ENCODE measurements at places on chromosomes 16 and 17.
A peak's percentile ranks its signal among the peaks of the same experiment; 100 is the strongest.

- peak; percentile 62 for DNase-seq
Observed at GRCh38 chr16:67528222-67528869, at the start of gene RIPOR1. Gene RIPOR1, plus strand, starts transcription at chr16:67528829. Its CDS starts 9,618 bp downstream, at chr16:67538447.

DNA sequence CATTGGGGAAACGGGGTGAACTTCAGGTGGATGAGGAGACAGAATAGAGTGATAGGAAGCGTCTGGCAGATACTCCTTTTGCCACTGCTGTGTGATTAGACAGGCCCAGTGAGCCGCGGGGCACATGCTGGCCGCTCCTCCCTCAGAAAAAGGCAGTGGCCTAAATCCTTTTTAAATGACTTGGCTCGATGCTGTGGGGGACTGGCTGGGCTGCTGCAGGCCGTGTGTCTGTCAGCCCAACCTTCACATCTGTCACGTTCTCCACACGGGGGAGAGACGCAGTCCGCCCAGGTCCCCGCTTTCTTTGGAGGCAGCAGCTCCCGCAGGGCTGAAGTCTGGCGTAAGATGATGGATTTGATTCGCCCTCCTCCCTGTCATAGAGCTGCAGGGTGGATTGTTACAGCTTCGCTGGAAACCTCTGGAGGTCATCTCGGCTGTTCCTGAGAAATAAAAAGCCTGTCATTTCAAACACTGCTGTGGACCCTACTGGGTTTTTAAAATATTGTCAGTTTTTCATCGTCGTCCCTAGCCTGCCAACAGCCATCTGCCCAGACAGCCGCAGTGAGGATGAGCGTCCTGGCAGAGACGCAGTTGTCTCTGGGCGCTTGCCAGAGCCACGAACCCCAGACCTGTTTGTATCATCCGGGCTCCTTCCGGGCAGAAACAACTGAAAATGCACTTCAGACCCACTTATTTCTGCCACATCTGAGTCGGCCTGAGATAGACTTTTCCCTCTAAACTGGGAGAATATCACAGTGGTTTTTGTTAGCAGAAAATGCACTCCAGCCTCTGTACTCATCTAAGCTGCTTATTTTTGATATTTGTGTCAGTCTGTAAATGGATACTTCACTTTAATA is 7.0 kb upstream of the TMEM235 start:
- DNase-seq, result no peak

GRCh38 chr16:75702242-75702641 is 981 bp upstream of the DUXB start:
- no peak for DNase-seq

DNA sequence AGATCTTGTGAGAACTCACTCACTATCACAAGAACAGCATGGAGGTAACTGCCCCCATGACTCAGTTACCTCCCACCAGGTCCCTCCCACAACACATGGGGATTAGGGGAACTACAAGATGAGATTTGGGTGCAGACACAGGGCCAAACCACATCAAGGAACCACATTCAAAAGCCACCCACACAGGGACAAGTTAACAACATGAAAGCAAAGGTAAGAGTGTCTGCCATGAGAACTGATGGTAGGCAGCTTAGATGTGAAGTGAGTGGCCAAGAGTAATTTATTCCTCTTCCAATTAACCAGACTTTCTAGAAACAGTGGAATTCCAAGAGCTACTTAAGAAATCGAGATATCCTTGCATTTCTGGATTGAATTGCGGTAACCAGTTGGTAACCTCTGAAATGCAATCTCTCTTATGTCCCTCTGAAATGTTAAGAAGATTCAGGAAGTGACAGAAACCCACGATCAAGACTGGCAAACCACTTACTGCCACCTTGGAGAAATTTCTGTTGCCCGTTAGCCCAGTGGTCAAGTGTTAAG is 167.4 kb upstream of the CACNG5 start:
- no peak for DNase-seq

GRCh38 chr17:74018115-74018514 is 185.4 kb upstream of the RPL38 start:
- DNase-seq, result no peak

GRCh38 chr17:41437254-41437653 is 3.5 kb downstream of the KRT38 start:
- DNase-seq, result no peak

DNA sequence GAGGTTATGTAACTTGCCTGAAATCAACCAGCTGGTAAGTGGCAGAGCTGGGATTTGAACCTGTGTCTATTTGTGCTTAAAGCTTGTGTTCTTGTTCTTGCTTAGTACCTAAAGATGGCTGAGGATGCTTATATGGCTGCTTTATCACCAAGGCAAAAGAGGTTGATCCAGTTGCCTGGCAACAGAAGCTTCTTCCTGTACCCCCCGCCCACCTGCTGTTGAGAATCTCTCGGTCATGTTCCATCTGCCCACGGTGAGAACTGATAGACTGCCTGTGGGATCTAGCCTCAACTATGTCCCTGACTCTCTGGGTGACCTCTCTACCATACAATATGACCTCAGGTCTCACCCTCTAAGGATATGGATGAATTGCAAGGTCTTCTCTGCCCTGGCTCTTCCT is 60.7 kb downstream of the ABCC6 start:
- no peak for DNase-seq

DNA sequence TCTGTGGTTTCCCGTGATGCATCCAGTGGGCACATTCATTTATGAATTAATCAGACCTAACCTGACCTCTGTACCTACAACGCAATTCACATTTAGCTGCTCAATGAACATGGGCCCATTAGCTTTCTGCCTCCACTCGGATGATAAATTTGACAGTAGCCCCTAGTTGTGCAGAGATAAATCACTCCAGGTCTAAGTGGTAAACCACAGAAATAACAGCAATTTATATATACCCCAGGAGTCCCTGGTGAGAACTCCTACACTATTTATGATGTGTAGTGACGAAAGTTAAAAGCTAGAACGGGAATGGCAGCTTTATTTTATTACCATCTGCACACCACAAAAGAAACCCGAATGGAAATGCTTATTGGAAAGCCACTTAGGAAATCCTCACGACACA is 371.5 kb downstream of the HAPSTR1 start:
- no peak for DNase-seq

DNA sequence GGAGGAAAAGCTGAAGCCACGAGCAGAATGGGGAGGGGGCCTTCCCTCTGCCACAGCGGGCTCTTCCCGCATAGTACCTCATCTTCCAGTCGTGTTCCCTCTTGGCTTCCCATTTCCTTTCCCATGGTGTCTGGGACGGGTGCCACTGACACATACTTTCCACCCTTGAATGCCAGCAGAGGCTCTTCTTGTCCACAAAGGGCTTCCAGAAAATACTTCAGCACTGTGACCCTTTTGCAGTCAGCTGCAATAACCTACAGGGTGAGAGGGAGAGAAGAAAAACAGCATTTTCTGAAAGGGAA is 30.7 kb downstream of the HIC1 start:
- DNase-seq, result no peak

DNA sequence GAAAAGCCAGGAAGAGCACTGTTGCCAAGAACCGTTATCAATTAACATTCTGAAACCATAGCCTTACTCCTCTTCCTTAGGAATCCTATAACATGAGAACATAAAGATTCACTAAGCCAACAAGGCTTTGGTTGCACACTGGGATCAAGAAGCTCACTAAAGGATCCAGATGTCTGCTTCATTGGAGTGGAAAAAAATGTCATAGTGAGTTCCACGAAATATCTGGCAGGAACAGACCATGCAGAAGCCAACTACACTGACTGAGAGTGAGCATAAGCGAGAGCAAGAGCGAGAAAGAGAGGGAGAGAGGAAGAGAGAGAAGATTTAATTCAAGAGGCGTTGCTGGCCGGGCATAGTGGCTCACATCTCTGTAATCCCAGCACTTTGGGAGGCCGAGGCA is 13.4 kb upstream of the MEIOC start:
- no peak for DNase-seq

DNA sequence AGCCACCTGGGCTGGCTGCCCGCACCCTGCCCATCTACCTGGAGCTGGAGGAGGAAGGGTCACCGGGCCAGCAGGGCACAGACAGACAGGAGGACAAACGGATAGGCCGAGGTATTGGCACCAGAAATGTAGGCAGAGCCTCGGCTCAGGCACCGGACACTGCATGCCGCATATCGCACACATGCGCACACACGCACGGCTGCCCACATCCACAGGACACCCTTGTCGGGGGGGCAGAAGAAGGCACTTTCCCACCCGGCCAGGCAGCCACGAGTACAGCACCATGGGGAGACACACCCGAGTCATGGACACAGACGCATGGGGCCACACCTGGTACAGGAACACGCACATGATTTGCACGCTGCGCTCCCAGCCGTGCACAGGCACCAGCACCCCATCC is 14.5 kb downstream of the CASKIN1 start:
- DNase-seq, result no peak

DNA sequence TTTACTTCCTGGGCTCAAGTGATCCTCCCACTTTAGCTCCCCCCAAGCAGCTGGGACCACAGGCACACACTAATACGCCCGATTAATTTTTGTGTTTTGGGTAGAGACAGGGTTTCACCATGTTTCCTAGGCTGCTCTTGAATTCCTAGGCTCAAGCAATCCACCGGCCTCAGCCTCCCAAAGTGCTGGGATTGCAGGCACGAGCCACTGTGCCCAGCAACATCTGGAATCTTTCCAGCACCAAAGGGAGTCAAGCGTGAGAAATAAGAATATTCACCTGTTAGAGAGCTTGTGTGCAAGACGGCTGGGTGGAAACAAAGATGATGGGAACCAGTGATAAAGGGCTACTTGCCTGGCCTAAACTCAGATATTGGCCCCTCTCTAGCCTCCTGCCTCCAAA is 14.2 kb upstream of the ALOX12B start:
- no peak for DNase-seq
